ENCODE measurements at places on chromosomes 3 and 15.

GRCh38 chr3:15822281-15822680, 24.5 kb upstream of the ANKRD28 start:
- DNase-seq, result no peak

- no peak for DNase-seq
Observed at GRCh38 chr3:193556841-193557240, 2.1 kb upstream of the ATP13A4 start.

DNA sequence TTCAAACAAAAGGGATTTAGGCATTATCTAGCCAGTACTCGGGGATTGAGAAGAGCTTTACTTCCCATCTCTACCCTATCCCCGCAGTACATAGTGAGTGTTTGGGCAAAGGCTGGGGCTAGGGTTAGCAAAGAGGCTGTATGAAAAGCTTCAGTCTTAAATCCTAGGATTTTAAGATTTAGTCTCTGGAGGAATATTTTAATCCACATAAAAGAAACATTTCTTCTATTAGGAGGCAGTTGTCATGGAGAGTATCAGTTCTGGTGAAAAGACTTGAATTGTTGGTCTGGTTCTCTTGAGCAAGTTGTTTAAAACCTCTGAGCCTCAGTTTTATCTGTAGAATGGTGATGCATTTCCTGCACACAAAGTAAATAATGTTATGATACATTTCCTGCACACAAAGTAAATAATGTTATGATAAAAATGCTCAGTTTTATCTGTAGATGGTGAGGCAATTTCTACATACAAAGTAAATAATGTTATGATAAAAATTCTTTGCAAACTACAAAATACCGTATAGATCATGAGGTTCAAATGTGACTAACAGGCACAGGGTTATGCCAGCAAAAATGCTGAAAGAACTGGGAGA, 53.9 kb upstream of the ZBED2 start:
- no peak for DNase-seq

DNA sequence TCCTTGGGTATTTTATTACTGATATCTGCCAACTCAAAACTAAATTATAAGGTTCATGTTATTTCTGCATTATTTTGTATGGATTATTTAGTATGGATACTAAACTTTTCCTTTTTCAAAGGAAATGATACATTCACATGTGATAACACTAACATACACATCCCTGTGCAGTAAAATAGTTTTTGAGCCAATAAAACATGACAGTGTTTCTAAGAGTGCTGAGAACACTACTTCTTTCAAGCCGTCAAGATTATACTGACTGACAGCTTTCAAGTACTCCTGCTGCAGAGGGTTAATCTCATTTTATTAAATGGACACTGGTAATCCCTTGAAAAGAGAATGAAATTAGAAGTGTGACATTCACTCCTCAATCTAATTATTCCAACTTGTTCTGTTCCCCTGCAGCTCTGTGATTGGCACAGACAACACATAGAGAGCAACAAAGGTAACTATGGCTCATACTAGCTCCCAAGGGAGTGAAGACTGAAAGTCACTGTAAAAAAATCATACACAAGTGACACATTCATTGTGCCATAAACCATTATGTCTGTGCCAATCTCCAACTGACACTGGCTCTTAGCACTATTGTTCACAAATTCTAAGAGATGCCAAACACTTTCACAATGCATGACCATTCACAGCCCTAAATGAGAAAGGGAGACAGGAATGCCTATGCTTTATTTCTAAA, 468.6 kb downstream of the SHQ1 start:
- DNase-seq, result no peak

DNA sequence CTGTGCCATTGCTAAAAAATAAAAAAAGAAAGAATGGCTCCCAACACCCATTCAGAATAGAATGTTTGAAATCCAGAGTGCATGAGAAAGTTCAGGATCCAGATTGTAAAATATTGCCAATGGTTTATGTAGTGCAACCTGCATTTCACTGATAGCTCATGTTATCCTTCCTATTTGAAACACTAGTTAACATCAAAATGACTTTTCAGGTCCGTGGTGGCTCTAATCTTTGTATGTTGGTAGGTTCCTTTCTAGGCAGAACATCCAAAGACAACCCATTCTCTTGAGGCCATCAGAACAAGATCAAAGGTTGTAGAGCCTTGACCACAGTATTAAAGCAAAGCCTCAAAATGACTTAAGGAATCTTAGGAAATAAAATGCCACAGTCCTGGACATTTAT, 51.0 kb downstream of the PLCL2 start:
- DNase-seq, result no peak
